ENCODE measurements at places on chromosomes 3 and 15.

GRCh38 chr3:187211532-187212195, 14.4 kb downstream of the RTP1 start:
- no peak for DNase-seq

DNA sequence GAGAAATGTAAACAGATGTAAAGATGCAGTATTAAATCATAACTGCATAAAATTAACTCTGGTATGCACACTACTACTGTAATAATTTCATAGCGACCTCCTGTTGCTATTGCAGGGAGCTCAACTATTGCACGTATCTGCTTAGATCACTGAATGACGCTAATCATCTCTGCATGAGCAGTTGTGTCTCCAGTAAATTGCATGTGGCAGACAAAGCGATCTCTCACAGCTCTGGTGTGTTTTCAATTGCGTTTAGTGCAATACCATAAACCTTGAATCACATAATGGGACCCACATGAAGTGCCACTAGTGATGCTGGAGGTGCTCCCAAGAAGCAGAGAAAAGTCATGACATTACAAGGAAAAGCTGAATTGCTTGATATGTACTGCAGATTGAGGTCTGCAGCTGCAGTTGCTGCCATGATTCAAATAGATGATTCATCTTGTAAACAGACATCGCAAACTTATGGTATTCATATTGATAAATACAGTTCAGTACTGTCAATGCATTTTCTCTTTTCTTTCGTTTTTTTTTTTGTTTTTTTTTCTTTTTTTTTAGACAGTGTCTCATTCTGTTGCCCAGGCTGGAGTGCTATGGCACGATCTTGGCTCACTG, 30.2 kb upstream of the LCTL start:
- peak; percentile 31 for DNase-seq

DNA sequence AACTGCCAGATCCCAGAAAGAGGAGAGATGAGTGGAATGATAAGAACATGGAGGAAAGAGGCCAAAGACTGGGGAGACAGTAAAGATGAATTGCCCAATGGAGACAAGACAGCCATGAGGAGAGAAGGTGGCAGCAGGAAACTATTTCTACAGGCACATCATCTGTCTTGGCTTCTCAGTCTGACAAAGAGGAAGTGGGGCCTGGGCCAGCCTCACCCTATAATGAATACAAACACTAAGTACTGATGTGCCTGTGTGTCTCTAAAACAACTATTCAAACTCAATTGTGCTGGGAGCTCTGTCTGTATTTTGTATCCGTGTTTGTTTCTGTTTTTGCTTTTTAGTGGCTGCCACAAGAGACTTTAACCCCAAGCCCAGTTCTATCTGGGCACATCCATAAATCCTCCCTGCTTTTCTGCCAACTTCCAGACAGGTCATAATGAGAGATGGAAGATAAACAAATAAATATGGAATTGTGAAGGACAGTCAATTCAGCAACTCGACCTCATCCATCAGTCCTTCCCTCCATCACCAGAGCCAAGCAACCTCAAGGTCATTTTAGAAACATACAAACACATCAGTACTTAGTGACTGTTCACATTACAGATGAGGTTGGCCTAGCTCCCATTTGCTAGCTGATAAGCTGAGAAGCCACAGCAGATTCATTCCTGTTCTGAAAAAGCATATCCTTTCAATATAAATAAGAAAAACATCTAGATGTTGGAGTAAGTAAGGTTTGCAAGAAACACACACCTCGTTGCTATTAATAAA, 116.7 kb downstream of the CADPS start:
- DNase-seq: no peak

- no peak for DNase-seq
These were observed 21.8 kb downstream of the FLNB start for GRCh38 chr3:58029842-58030584.

Measured in A673 (cell line).